ENCODE measurements at places on chromosomes 1 and 21.
A peak's percentile ranks its signal among the peaks of the same experiment; 100 is the strongest.

DNA sequence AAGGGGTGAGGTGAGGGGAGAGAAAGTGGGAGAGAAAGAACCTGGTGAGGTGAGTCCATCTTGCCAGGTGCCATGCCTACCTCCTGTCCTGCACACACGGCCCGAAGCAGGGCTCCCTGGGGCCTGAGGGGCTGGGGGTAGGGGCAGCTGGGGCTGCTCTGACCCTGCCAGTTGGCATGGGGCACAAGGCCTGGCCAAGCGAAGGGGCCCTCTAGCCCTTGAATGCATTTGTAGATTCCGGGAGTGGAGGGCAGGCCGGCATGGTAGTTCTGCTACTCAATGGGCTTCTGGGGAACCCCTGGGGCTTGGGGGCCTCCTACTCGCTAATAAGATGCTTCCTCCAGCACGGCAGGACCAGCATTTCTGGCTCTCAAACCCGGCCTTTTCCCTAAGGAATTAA is 3.6 kb upstream of the PRDM16 start:
- no peak for DNase-seq

GRCh38 chr1:17213148-17213781 is 8.3 kb downstream of the PADI1 start:
- no peak for DNase-seq

- DNase-seq = no peak
These were observed 394.6 kb downstream of the LRRIQ3 start for GRCh38 chr1:73803380-73803779.

DNA sequence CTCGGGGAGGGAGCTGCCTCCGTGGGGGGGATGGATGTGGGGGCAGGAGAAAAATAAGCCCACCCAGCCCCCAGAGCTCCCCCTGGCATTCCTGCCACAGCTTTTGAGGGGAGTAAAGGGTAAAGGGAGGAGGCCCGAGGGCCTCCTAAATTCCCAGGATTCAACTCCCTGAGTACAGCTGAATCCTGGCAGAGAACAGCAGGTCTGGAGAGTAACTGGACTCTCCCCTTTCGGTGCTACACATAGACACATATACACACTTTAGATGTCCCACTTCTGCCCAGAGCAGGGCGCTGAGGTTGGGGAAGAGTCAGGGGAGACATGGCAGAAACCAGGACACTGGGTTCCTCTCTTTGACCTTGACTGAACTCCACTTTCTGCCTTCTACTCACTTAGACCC is 3.0 kb downstream of the KIRREL1 start:
- DNase-seq = no peak

DNA sequence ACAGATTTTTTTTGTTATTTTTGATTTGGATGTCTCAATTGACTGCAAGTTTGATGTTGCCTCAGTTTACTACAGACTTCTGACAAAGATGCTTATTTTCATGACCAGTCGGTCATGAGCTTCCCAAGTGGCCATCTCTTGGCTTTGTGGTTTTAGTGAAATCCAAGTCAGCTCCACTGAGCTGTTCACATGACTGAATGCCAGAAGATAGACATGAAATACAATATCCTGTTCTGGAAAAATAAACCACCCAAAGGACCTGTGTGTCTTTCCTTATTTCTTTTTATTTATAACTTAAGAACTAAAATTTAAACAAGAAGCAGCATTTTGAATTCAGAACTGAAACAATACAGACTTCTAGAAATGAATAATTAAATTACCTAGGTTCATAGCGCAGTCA is 89.3 kb downstream of the HMCN1 start:
- no peak for DNase-seq

- no peak for DNase-seq
These were observed 162.2 kb downstream of the RRAGC start for GRCh38 chr1:38697387-38697786.

DNA sequence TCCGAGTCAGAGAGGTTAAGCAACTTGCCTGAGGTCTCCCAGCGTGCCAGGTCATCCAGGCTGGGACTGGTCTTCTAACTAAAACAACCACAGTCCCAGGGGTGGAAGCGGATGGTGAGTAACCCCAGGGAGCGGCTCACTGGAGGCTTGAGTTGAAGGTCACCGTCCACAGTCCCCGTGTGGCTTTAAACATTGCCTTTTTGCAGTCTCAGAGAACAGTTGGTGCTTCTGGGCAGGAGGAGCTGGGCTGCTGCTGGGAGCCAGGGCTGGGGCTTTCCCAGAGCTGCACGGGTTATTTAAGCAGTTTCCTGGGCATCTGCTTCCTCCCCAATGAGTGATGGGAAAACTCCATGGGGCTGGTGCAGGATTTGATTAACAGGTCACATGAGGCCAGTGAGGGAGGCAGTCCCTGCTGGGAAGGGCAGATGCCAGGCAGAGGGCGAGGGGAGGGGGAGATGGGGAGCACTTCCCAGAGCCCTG is 12.3 kb downstream of the ARHGEF10L start:
- peak; percentile 31 for DNase-seq

GRCh38 chr1:169307176-169307575 is 60.4 kb downstream of the NME7 start:
- DNase-seq = no peak

DNA sequence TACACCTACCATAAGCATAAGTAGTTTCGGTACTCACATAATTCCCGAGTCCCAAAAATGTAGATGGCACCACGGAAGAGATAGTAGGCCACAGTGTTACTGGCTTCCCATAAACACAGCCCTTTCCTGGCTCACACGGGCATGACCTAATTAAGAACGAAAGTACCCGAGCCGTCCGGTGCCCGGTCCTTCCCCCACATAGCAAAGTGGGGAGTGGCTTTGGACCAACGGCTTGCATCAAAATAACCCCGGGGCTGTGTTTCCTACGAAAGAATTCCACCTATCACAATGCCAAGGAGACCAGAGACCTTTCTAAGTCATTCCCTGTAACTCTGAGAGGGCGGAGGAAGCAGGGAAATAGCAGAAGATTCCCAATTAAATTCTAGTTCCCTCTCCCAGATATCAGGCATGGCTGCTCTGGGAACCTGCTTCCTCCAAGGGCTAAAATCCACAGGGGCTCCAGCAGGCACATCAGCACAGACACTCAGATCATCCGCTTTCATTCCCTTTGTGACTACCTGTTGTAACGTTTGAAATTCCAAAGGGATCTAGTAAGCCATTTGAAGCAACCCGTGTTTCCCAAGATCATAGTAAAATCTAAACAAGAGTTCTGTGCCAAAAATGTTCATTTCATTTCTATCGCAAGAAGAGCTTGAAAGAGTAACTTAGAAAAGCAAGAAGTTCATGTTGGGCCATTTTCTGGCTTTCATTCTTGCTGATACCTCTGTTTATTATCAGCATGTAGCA is at the start of gene TMPRSS3:
TSS of gene TMPRSS3 (minus strand) at position 148 of the 747 bp plus-strand sequence. CDS start 635 bp downstream, outside the sequence.
- no peak for DNase-seq

DNA sequence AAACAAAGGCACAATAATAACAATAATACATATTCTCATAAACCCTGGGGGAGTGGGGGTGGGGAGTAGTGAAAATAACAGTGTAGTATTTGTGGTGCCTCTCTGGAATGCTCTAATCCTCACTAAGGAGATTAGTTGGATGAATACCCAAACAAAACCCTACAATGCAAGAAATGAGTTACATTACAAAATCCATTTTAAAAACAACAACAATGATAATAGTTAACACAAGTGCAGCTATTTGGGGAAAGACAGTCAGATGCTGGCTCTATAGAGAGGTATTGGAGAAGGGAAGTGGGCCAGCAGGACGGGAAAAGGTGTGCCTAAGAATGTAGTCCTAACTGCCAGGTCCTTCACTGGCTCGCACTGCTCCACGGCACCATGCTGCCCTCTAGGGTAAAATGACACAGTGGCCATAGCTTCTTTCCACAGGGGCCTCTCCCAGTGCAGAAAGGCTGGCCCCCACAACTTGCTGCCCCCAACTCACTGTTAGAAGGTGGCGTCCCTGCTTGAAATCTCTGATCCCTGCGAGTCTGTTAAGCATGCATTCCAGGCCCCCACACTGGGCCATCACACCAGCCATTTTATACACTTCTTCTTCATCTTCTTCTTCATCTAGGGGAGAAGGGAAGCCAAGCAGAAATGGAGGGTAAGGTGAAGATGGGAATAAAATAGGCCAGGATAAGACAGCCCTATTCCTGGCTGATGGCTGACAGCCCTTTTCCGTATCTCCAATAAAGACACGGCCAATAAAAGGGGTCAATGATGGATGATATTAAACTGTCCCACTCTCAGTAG is 113.8 kb downstream of the UBR4 start:
- DNase-seq = peak; percentile 44

GRCh38 chr1:107132780-107133179 is 8.1 kb upstream of the NTNG1 start:
- DNase-seq = no peak

DNA sequence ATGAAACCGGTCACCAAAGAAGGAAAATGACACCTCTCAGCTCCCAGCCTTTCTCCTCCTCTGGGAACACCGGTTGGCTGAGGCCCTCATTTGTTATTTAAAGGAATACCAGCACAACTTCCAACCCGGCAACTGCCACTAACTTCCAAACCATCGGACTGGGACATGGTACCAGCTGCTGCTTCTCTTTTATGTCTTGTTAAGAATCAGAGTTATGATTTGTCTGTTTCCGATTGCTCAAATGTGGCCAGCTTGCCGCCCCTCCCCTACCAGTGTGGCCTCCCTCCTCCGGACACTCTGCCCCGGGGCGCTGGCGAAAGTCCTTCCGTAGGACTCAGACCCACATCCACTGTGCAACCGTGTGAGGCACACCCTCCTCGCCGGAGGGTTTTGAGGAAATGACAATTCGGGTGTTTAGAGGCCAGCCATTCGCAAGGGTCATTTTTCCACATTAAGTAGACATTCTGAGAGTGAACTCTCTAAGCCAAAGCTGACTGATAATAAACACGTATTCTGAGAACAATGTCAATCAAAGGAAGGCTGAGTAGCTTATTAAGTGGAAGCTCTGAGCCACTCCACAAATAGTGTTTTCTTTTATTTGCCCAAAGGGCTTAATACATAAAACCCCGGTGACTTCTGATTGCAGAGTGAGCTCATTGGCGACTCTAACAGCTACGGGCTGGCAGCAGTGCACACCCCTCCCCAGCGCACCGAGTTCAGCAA is 5.5 kb downstream of the RIPK4 start:
- no peak for DNase-seq

DNA sequence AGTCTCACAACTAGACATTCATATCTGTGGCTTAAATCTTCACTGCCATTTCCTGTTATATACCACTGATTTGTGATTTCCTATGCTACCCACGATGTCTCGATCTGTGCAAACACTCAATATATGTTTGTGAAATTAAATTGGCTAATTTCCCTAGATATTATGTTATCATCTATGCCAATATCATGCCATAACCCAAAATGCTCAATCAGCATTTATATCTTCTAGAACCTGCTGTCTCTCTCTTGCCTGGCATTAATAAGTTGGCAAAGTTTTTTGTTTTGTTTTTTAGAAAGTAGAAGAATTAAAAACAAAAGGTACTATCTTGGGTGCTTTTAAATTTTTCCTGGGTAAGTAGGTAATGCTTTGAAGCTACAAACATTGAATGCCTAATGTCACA is 358.5 kb upstream of the DAB1 start:
- DNase-seq = no peak

- no peak for DNase-seq
These were observed 638.0 kb downstream of the KCNT2 start for GRCh38 chr1:195970209-195970608.

DNA sequence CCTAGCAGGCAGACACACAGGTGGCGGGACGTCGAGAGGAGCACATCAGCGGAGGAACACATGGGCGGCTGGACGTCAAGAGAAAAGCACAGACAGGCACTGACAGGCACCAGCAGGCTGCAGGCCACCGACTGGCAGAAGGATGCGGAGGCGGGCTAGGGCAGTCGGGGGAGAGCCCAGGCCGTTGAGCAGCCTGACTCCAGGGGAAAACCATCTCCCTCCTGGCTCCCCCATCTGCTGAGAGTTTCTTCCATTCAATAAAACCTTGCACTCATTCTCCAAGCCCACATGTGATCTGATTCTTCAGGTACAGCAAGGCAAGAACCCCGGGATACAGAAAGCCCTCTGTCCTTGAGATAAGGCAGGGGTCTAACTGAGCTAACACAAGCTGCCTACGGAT is 25.5 kb downstream of the B3GALT5 start:
- DNase-seq = no peak

GRCh38 chr1:244231572-244232315 is 180.7 kb downstream of the ZBTB18 start:
- DNase-seq = no peak

DNA sequence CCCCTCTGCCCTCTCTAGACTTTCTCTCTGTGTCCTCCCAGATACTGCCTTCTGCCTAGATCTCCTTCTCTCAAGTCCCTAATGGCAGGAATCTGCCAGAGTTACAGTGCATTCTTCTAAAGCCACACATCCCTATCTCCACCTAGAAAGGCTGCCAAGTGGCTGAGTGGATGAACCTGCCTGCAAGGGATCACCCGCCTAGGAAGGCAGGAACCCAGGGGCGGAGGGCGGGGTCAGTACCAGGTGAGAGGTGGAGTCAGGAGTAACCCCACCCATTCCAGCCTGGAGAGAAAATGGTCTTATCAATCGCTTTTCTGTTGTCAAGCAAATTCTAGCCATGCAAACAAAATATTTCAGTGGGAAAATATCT is 60.8 kb downstream of the BCAR3 start:
- no peak for DNase-seq

DNA sequence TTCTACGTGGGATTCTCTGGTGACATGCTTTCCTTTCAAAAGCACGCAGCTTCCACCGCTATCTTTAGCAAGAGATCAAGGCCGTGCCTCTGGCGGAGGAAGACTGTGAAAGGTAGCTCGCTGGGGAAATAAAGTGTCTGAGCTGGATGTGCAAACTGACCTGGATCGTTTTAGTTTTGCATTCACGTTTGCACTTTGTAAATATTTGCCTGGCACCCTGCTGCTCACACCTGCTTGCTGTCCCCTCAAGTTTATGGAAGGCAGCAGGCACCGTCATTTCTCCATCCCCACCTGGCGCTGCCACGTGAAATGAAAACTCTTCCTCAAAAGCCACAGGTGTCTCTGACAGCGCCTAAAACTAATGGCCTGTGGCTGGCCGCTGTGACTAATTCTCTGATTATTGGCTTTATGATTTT is 44.0 kb upstream of the TARDBP start:
- no peak for DNase-seq

- no peak for DNase-seq
These were observed 84.3 kb downstream of the PTPN14 start for GRCh38 chr1:214467078-214467585.

Measured in anterior cingulate cortex (tissue), 58 donors.